Stimulated activated CD4-positive, alpha-beta T cell treated with anti-CD3 and anti-CD28 coated beads, Interleukin-12 subunit alpha, Interleukin-12 subunit beta, amount 100 ng/mL, for 4 hours (primary cell): ENCODE measurements at places on chromosomes 16 and 17.

- peak; percentile 17 for DNase-seq
These were observed 678 bp downstream of the CDR2L start for GRCh38 chr17:74987909-74988711.

- no peak for DNase-seq
These were observed 6.1 kb upstream of the ALDH3A2 start for GRCh38 chr17:19642373-19642893.

GRCh38 chr16:66926171-66926947 lies 1.0 kb upstream of the RRAD start:
- DNase-seq: no peak

DNA sequence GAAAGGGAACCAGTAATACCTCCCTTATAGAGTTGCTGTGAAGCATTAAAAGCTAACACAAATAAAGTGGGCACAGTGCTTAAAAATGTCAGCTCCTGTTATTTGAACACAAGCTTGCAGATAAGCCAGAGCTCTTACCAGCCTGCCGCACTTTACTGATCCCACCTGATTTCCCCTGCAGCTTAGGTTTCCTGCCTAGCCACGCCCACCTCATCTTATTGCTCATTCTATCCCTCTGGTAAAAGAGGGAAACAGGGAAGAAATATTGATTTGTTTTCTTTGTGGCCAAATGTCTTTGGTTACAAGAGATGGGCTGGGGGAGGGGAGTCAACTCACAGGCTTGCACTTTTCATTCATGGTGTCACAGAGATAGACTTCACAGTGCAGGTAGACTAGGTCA lies 9.6 kb upstream of the GP2 start:
- no peak for DNase-seq

- no peak for DNase-seq
These were observed 5.2 kb downstream of the PECAM1 start for GRCh38 chr17:64385187-64386083.

- no peak for DNase-seq
These were observed 98.3 kb downstream of the CMIP start for GRCh38 chr16:81542609-81543570.

- peak; percentile 90 for DNase-seq
These were observed at the start of gene TELO2 for GRCh38 chr16:1492923-1493745. TELO2 (plus strand) TSS chr16:1493360; CDS start chr16:1494282, 922 bp downstream.

- no peak for DNase-seq
These were observed 4.1 kb downstream of the PRPSAP2 start for GRCh38 chr17:18862011-18862410.

- no peak for DNase-seq
These were observed 86.7 kb downstream of the RMI2 start for GRCh38 chr16:11431915-11432465.

DNA sequence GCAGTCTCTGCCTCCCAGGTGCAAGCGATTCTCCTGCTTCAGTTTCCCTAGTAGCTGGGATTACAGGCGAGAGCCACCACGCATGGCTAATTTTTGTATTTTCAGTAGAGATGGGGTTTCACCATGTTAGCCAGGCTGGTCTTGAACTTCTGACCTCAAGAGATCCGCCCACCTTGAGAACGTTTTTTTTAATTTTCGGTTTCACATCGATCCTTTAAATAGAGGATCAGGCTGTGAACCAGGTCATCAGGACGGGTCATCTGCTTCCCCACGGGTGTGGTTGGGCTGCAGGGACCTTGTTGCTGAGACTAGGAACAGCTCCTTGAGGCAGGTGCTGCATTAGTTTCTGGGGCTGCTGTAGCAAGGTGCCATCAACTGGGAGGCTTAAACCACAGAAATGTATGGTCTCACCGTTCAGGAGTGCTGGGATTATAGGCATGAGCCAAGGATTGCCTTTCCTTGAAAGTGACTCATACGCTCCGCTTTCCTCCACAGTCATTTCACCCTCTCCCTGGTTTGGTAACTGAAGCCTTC lies 7.9 kb upstream of the NAGPA start:
- DNase-seq: no peak

DNA sequence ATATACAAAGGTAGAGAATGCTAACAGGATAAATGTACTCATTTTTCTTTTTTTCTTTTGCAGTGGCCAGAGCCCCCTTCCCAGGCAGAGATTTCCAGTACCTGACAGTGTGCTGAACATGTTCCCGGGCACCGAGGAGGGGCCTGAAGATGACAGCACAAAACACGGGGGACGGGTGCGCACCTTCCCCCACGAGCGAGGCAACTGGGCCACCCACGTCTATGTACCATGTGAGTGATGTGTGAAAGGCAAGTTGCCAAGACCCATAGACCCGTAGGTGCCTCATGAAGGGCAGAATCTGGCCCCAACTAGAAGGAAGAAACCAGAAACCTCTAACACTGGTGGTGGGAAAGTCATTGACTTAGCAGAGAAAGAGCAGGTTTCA lies 1.2 kb downstream of the USB1 start:
- no peak for DNase-seq

DNA sequence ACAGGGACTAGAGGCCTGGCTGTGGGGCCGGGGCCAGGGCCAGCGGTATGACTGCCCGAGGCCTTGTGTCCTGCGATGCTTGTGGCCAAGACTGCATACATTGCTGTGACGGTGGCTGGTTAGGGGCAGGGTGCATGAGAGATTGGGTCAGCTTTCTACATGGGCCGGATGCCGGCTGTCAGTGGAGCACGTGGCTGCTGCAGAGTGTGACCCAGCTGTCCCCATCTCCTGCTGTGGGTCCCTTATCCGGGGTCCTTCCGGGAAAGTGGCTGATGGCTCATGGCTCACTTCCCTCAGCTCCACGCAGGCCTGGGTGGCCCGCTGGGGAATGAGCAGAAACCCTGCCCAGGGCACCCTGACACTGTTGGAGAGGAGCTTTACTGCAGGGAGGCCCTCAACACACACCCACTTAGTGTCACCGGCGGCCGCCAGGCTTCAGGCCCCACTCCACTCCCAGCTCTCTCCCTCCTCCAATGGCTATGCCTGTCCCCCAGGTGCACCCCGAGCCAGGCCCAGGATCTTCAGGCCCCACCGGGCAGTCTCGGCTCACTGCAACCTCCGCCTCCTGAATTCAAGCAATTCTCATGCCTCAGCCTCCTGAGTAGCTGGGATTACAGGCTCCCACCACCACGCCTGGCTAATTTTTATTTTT lies 808 bp upstream of the RGS11 start:
- DNase-seq: no peak

DNA sequence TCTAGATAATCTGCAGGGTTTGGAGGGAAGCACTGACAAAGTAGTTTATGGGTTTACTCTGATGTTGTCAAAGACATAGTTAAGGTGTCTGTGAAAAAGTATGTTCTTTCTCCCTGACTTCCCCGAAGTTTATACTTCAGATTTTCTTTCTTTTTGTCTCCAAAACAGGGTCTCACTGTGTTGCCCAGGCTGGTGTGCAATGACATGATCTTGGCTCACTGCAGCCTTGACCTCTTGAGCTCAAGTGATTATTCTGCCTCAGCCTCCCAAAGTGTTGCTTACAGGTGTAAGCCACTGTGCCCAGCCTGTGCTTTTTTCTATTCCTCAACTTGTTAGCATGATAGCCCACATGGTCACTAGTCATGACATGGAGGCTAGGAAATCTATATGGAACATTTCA lies 20.9 kb downstream of the SF3B3 start:
- no peak for DNase-seq

DNA sequence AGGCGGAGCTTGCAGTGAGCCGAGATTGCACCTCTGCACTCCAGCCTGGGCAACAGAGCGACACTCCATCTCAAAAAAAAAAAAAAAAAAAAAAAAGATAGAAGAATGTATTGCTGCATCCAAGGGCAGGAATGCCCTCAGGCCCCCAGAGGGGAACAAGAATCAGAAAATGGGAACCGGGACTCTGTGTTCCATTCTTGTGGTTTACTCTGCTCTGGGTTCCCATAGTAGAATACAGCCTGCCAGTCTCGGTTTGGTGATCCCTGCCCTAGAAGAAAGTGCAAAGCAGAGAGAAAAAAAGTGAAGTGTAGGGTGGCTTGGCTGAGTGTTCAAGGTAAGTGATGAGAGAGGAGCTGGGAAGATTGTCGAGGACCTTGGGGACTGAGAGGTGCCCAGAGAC lies 27.4 kb upstream of the KDM6B start:
- DNase-seq: no peak

DNA sequence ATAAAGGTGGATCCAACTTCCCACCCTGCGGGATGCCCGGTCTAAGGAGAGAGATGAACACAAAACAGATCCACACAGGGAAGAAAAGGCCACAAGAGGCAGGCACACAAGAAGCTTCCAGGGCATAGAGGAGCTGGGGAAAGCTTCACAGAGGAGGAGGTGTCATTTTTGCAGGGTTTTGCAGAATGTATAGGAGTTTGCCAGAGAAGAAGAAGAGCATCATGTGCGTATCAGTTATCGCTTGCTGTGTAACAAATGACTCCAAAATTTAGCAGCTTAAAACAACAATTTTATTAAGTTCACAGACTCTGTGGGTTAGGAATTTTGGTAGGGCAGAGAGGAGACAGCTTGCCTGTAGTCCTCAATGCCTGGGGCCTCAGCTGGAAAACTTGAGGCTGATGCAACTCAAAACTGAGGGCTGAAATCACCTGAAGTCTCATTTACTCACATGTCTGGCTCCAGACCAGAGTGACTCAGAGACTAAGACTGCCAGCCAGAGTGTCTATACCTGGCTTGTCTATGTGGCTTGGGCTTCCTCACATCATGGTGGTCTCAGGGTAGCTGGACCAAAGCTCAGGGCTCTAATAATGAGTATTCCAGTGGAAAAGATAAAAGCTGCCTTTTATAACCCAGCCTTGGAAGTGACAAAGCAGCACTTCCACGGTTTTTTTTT lies 33.9 kb upstream of the ZNF423 start:
- no peak for DNase-seq

- DNase-seq: no peak
These were observed 333.6 kb upstream of the TBX2 start for GRCh38 chr17:61066062-61066461.

GRCh38 chr16:47574091-47575054 lies 113.2 kb downstream of the PHKB start:
- DNase-seq: peak; percentile 15

DNA sequence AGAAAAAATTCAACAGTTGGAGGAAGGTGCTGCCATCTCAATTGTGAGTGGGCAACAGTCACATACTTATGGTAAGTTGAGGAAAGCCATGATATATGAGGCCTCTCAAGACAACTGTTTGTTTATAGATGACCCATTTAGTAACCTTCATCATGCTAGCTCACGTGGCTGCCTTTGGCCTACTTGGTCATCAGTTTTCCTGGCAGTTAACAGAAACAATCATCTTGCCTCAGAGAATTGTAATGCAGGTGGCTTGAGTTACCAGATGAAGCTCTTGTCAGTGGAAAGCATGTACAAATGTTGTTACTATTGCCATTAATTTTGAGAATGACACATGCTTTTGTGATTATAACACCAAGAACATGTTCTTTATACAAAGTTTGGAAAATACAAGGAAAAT lies 14.7 kb downstream of the TPPP3 start:
- no peak for DNase-seq

- peak; percentile 10 for DNase-seq
These were observed 65.9 kb downstream of the EMP2 start for GRCh38 chr16:10514369-10515055.

DNA sequence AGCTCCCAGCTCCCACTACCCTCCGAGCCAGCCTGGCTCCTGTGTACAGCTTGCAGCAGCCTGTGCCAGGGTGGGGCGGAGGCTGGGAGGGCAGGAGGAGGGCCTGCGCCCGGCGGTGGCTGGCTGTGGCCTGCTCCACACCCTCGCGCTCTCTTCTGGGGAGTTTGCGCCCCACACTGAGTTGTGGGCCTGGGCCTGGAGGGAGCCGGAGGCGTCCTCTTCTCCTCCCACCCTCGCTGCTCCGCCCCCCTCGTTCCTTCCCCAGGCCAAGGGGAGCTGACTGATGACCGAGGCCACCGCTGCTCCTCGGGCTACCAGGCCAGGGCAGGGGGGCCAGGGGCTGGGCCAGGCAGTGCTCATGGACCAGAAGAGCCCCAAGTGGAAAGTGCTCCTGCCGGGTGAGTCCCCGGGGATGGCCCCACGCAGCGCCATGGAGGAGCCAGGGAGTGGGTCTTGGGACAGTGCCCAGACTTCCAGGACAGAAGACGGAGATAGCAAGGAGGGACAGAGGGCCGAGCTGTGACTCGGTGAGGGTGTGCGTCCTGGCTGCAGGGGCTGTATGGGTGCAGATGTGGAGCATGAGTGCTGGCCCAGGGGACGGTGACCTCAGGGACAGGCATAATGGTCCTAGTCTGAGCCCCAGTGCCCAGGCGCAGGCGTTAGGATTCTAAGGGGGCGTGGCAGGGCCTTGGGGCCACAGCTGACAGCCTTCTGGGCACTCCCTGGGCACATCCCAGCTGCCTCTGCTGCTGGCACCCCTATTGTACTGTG lies 242.1 kb upstream of the GSE1 start:
- no peak for DNase-seq

GRCh38 chr17:57633236-57633635 lies 111.9 kb downstream of the CCDC182 start:
- DNase-seq: no peak

DNA sequence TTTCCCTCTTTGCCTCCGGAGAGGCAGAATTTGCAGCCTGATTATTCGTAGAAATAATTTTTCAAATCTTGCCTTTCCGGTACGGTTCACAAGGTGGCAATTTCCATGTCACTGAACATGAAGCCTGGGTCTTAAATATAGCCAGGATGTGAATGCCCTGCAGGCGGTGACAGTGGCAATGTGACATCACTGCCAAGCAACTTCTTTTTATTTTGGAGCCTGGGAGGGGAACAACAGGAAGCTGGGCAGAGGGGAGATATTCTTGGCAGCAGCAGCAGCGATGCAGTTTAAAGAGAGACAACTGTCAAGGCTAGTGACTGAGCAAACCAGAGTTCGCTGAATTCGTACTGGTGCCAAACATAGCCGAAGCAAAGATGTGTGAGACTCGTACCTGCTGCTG lies 171.1 kb downstream of the SNX29 start:
- no peak for DNase-seq

DNA sequence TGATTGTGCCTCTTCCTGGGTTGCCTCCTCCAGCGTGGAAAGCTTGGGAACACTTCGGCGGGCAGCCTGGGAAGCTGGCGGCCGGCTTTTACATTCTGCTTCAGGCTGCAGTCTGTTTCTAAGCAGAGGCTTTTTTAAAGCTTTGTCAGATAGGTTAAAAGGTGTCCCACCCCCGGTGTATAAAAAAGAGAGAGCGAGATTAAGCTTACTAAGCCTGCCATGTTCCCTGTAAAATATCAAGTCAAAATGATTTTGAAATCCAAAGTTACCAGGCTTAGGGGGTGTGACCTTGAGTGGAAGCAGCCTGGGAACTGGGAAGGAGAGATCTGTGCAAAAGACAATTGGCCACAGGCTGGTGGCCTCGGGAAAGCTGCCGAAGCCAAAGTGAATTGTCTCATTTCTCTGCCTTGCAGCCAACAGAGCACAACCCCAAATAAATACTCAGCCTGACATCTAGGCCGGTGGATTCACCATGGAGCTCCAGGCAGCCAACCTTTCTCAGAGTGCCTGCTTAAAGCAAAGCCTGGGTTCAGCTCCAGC lies 254.5 kb downstream of the FTO start:
- no peak for DNase-seq

GRCh38 chr17:37787055-37787757 lies 42.3 kb upstream of the HNF1B start:
- no peak for DNase-seq
